Stimulated activated CD8-positive, alpha-beta memory T cell treated with anti-CD3 and anti-CD28 coated beads, Interleukin-15, amount 100 ng/mL, for 48 hours (primary cell): ENCODE measurements at places on chromosomes 2 and 18.

DNA sequence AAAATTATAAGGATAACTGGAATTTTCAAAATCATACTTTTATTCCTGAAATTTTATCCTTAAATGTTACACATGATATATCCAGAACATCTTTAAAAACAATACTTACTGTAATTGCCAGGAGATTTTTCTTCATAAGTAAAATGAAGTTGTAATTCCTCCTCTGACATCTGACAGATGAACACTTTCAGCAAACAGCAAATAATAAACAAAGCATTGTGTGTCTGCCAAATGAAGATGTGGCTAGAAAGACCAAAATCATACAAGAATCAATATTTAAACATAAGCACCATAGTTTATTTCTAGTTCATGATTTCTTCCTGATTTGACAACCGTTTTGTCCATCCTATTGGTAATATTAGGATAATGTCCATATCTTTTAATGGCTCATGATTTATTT, 82.0 kb downstream of the DYM start:
- DNase-seq, result no peak

DNA sequence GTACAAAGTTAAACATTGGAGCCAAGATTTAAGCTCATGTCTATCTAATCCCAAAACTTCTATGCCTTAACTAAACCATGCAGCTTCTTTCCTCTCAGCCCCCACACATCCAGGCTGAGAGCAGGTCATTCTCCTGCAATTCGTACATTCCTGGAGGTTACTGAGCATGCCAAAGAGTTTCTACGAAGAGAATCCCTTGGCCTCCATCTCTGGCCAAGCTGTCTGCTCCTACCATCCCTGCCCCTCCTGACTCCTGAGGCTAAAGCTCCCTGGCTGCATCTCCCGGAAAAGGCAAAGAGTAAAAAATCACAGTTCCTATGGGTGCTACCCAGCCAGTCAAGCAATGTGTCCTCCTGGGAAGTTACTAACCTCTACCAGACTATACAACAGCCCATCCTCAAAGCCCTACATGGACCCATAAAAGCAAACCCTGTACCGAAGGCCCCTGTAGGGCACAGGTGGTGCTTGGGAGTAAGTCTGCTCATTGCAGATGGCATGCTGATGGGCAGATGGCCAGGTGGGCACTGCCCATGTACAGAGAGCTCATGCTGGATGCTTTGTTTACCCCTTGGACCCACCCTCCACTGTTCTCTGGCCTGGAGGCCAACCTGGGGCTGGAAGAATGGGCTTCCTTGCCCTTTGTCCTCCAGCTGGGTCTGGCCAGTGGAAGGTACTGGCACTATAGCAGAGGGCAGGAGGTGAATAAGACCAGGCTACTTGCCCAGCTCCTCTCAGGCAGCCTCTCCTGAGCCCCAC, 99.5 kb downstream of the TTC32 start:
- DNase-seq, result no peak

DNA sequence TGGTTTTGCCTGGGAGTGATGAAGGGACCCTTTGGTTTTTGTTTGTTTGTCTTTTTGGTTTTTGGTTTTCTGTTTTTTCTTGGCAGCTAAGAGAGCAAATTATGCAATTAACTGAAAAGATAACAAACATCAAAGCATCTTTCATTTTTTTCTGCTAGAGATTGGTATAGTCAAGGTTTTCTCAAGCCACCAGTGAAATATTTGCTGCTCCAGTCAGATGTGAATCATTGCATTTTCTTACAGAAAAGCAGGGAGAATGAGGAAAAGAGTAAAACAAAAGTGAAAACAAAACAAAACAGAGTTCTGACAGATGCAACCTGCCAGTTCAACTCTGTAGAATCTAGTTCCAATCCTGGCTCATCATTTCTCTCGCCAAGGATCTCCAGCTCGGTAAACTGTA, 660.7 kb downstream of the DSC3 start:
- DNase-seq, result no peak

GRCh38 chr2:233079953-233080835, 20.1 kb downstream of the INPP5D start:
- DNase-seq, result no peak

GRCh38 chr2:38066421-38067115, 9.4 kb downstream of the CYP1B1 start:
- DNase-seq, result no peak
